Common myeloid progenitor, CD34-positive (primary cell): ENCODE measurements at places on chromosomes 4 and X.
A peak's percentile ranks its signal among the peaks of the same experiment; 100 is the strongest.

- DNase-seq, result no peak
These were observed 414.6 kb upstream of the HS3ST1 start for GRCh38 chr4:11843340-11843739.

DNA sequence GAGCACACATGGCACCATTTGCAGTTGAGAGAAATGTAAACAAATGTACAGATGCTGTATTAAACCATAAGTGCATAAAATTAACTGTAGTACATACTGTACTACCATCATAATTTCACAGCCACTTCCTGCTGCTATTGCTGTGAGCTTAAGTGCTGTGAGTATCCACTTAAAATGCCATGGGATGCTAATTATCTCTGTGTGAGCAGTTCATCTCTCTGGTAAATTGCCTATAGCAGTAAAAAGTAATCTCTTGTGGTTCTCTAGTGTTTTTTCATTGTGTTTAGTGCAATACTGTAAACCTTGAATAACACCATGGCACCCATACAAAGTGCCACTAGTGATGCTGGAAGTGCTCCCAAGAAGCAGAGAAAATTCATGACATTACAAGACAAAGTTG is 9.9 kb upstream of the SCOC start:
- DNase-seq, result no peak

- no peak for DNase-seq
These were observed 10.4 kb upstream of the FAM13A start for GRCh38 chr4:89067417-89067816.

- DNase-seq, result no peak
These were observed 65.0 kb upstream of the DDX60 start for GRCh38 chr4:168383510-168383909.

- no peak for DNase-seq
These were observed 466.9 kb downstream of the FSTL5 start for GRCh38 chr4:161696944-161697343.

DNA sequence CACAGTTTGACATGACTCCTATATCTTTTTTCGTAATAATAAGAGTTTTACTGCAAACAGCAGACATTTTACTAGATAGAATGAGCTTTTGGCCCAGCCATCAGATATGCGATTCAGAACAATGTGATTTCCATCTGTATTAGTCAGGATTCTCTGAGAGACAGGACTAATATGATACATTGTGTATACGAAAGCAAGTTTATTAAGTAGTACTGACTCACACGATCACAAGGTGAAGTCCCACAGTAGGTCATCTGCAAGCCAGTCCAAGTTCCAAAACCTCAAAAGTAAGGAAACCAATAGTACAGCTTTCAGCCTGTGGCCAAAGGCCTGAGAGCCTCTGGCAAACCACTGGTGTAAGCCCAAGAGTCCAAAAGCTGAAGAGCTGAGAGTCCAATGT is 24.1 kb downstream of the CXCL8 start:
- DNase-seq, result no peak

GRCh38 chrX:7132335-7133049 is 15.0 kb upstream of the STS start:
- peak; percentile 21 for DNase-seq

- DNase-seq, result peak; percentile 48
These were observed 38.4 kb upstream of the STS start for GRCh38 chrX:7109049-7109531.

DNA sequence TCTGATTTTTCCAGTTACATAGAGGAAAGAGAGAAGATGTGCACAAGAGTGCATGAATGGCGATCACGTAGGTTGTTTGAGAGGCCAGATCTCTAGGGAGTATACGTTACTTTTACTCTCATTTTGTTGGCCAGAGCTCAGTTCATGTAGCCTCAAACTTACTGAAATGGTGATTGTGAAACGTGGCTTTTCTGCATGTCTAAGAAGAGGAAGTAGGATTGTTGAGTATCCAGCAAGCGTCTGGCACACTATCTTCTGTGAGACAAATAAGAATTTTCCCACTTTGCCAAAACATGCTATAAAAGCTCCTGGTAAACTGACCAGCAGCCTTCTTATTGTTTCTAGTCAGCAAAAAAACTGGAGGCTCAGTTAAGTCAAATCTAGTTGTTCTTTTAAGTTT is 264.5 kb upstream of the EMCN start:
- DNase-seq, result no peak

DNA sequence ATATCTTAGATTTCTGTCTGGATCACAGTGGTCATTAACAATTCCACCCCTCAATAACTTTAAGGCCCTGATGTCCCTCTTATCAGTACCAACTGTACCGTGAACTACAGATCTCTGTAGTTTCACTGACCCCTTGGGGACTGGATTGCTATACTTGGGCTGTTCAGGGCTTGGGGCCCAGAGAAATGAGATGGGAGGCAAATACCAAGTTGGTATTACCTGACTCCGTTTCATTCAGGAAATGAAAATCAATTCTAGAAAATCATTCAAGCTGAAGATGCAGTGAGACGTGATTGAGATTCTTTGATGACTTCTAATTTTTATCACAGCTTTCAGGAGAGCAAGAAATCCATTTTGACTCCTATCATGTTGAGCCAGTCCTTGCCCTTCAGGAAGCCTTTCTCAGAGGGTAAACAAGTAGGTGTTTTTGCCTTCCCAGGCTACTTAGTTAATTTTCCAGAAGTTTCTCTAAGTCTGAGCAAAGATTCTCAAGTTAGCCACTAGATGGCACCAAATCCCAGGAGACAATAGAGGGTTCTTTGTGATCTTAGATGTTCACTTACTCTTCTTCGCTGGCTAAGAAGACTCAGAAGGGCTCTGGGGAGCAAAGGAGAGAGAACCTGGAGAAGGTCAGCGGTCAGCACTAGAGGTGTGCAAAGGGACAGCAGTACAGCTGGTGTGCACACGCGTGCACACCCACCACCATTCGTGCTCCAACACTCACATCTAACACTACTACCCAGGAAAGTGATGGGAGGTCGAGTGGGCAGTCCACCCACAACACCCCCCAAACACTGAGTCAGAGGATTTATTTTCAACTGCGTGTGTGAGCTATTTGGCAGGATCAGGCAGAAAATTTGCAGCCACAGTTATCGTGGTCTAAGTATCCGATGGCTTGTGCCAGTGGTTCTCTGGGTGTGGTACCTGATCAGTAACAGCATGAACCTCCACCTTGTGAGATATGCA is 7.4 kb downstream of the HNRNPH2 start:
- peak; percentile 84 for DNase-seq

DNA sequence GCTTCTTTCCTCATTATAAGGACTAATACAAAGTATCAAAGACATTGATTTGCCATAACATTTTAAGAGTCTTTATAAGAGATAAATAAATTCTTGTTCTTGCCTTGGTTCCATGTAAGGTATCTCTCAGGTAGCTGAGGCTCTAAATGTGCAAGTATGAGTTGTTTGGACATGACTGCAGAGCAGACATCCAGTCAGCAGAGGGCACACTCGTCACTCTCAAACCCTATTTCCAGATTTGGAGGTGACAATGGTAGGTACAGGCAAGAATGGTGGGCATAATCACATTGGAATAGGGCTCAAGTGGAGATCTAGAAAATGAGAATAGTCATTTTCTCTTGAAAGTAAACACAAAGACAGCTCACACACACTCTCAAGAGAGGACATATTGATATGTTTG is 133.3 kb upstream of the ZIC3 start:
- peak; percentile 54 for DNase-seq

DNA sequence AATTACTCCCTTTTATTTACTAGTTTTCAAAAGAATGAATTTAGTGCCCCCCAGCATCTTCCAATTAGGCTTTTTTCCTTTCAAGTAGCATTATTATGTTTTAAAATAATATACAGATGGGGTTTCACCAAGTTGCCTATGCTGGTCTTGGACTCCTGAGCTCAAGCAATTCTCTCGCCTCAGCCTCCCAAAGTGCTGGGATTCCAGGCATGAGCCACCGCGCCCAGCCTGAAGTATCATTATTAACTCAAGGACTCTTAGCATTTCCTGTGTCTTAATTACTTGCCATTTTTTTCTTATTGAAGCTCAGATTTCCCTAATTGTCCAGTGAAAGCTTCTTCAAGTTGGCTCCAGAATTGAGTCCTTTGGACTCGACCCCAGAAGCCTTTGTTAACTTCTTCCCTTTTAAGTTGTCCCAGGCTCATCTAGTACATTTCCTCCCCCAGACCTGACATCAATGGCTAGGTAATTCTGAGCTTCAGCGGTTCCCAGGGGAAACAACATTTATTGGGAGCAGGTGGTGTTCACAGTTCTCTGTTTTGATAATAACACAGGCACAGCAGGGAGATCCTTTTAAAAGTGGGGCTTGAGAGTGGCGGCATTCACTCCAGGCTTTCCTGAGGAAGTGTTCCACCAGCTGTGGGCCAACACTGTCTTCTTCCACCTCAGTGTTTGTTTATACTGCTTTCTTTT is 10.0 kb downstream of the SAT1 start:
- DNase-seq, result no peak

DNA sequence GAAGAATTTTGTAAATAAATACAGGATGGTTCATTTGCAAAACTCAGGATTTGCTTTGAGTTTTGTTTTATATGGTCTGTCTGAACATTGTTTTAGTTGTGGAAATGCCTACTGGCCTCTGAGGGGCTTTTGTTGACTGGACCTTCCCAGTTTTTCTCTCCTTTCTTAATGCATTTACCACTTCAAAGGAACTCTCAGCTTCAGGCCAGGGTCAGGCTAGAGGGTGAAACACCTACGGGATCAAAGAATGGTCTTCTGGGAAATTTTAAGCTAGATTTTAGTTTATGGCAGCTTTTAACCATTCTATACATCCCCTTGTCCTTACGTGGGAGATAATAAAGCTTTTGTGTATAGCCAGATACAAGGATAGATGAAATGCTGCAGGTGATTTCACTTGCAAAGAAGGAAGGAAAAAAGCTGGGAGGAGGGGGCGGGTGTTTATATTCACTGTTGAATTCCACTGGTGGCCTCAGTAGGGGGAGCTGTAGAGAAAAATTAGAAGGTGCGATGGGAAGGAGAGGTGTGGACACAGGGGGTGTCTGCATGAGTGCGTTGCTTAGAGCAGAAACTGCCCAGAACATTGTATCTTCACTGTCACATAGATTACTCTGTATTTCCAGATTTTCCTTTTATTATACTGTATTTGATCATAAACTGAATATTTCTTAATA is 151.8 kb downstream of the TSPAN5 start:
- DNase-seq, result no peak

DNA sequence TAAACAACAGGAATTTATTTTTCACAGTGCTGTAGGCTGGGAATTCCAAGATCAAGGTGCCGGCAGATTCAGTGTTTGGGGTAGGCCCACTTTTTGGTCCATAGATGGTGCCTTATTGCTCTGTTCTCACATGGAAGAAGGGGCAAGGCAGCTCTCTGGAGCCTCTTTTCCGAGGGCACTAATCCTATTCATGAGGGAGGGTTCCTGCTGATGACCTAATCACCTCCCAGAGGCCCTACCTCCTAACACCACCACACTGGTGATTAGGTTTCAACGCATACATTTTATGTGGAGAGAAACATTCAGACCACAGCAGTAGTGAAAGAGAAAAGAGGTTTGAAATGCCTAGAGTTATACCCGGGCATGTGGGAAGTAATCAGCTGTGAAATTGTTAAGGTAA is 1.4 kb upstream of the POLA1 start:
- DNase-seq, result no peak

DNA sequence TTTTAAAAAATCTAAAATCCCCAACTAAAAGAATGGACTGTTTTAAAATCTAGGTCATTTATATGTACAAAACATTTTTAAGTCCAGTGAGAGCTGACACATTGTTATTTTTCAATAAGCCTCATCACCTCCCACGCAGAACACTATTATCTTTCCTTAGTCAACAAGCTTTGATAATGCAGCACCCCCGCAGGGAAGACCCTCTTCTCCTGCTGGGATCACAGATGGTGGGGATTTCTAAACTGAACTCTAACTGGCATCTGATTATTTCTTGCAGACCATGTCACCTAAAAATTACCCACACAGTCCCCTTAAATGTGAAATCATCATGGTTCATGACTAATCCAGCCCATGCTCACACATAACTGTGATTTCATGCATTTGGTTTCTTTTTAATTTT is 11.6 kb downstream of the SYTL4 start:
- DNase-seq, result no peak

DNA sequence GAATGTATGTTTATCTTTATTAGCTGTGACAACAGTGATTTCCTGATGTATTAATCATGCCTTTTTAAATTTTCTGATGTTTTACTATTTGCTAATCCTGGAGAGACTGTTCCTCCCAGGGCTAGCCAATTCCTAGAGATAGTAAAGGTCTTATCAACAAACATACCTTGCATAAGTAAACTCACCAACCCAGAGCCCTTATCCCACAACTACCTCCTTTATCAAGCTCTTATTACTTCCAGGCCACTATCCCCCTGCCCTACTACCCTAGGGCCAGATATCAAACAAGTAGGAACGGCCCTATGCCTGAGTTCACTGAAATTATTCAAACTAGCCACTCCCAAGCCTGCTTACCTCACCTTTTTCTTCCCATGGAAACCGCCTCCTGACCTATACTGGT is 58.2 kb upstream of the NPNT start:
- no peak for DNase-seq

GRCh38 chrX:63686878-63687714 is 97.9 kb downstream of the ARHGEF9 start:
- peak; percentile 24 for DNase-seq

- DNase-seq, result no peak
These were observed 206.2 kb downstream of the PABPC4L start for GRCh38 chr4:133995243-133995960.

- DNase-seq, result no peak
These were observed 297.9 kb upstream of the FAT4 start for GRCh38 chr4:125016892-125017299.

GRCh38 chr4:147737623-147738022 is 5.7 kb downstream of the ARHGAP10 start:
- no peak for DNase-seq

- no peak for DNase-seq
These were observed 326.9 kb downstream of the NAF1 start for GRCh38 chr4:162839814-162840213.

DNA sequence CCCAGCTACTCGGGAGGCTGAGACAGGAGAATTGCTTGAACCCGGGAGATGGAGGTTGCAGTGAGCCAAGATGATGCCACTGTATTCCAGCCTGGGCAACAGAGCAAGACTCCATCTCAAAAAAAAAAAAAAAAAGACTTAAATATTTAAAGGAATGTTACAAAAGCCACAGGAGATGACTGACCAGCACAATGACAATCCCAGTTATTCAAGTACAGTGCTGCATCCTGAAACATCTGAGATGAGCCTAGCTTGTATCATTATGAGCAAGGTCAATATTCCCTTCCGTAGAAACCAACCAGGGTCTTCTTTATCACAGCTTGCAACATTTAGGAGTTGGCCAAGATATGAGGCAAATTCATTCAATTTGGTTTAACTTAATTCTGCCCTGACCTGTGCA is 38.6 kb downstream of the LNX1 start:
- DNase-seq, result no peak

- DNase-seq, result peak; percentile 65
These were observed 287.4 kb downstream of the CHIC1 start for GRCh38 chrX:73850124-73851013.

GRCh38 chr4:163111588-163111987 is 55.1 kb downstream of the NAF1 start:
- no peak for DNase-seq

- DNase-seq, result no peak
These were observed 40.9 kb upstream of the EOLA2 start for GRCh38 chrX:149979126-149979644.
